ENCODE measurements at places on chromosomes 1 and 21.
A peak's percentile ranks its signal among the peaks of the same experiment; 100 is the strongest.

GRCh38 chr1:38041936-38042834 lies 4.4 kb downstream of the POU3F1 start:
- no peak for DNase-seq

GRCh38 chr1:151829352-151830046 lies 2.1 kb downstream of the RORC start:
- no peak for DNase-seq

GRCh38 chr1:34057347-34058130 lies 107.5 kb downstream of the CSMD2 start:
- DNase-seq, result no peak

DNA sequence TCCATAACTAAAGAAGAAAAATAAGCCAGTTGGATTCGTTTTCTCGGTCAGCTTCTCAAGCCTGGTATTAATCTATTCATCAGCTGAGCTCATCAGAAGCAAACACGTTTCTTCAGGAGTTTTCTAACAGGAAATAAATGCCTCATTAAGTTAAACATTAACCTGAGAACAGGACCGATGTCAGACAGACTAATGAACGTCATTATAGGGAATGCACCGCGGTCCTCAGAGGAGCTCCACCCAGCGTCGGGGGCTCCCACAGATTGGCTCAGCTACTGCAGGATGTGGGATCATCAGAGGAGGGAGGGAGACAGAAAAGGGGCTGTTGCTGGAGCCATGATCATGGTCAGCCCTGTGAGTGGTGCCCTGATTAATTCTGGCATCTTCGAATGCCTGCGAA lies 615.4 kb downstream of the PTPRU start:
- DNase-seq, result no peak

DNA sequence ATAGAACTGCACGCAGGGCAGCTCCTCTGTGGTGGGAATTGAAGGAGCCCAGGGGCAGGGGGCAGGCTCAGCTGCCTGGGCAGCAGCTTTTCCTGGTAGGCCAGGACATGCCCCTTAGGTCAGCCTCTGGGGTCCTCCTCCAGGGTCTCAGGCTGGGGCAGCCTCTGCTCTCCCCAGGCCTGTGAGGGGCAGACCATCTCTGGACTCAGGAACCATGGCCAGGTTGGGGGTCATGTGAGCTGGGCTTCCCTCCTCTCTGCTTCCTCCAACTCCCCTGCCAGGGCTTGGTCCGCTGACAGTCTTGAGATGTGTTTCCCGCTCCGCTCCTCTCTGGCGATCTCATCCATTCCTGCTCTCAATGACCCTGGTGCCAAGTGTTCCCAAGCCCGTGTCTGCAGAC lies 5.7 kb downstream of the C1orf210 start:
- no peak for DNase-seq

DNA sequence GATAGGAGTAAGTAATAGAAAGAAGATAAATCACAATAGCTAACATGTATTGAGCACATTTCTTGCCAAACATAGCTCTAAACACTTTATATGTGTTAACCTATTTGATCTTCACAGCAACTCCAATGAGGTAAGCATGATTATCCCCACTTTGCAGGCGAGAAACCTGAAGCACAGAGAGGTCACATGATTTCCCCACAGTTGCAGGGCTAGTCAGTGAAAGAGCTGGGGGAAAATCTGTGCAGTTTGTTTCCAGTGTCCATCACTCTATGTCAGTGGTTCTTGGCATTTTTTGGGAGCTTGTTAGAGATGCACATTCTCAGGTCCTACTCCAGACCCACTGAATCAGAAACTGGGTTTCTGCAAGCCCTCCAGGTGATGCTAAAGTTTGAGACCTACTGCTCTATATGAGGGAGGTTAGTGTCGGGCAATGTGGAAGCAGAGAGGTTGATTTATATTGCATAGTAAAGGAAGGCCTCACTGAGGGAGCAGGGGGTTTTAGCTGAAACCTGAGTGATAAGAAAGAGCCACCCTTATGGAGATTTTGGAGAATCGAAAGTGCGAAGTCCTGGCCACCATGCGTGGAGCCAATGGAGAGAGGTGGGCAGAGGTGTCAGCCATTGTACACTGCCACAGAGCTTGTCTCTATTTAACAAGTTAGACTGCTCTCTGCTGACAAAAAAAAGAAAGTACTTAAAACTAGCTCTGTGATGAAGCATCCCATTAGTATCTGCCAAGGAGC lies 20.9 kb downstream of the MCOLN3 start:
- DNase-seq, result peak; percentile 34

DNA sequence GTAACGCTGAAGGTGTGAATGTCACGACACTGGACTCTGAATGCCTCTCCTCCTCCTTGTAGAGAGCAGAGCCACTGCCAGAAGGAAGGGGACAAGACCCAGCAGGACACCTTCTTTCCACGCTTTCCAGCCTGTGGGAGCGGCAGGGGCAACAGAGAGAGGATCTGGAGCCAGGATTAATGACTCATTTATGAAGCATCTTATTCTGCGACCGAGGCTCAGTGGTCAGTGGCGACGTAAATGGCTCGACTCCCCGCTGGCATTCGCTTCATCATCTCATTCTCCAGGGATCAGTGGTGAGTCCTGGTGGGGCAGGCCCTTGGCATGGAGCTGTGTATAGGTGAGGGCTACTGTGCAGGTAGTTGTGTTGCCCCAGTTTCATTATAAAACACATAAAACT lies 4.6 kb downstream of the SLC37A1 start:
- peak; percentile 94 for DNase-seq

DNA sequence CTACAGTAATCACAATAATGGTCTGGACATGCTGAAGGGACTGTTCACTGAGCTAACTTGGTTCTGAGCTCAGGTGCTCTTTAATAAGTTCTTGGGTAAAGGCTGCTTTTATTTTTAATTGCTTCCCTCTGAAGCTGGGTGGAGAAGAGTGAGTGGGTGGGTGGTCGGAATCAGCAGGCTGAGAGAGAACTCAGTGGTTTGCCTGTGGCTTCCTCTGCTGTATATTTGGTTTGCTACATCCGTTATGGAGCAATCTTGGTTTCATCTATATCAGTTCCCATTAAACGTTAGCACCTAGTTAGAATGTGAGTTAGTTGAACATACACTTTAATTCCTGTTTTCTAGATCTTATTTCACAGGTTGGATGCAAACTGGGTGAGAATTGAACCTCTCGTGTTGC lies 23.3 kb downstream of the CNIH4 start:
- DNase-seq, result no peak

- peak; percentile 29 for DNase-seq
Observed at GRCh38 chr1:52904927-52905698, 16.4 kb downstream of the ECHDC2 start.

- DNase-seq, result peak; percentile 11
Observed at GRCh38 chr1:62685431-62685859, 2.7 kb downstream of the DOCK7 start.

GRCh38 chr1:233796146-233796783 lies 108.2 kb upstream of the SLC35F3 start:
- peak; percentile 5 for DNase-seq

GRCh38 chr1:223319398-223319797 lies 44.6 kb downstream of the SUSD4 start:
- DNase-seq, result no peak

DNA sequence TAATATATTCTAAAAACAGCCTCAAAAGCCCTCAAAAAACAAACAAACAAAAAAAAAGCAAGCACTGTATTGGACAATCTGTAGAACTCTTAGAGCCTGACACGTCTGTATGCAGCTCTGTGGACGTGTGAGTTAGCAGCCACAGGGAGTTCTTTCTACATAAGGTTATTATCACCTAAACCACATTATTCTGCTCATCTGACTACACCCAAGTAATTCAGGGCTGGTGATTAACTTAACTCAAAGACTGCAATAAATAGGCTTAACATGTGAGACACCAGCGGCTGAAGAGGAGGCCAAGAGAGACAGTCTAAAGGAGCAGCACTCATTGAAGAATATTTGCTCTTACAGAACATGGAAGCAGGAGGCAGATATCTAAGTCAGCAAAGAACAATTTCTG lies 316.0 kb downstream of the VAV3 start:
- DNase-seq, result no peak

DNA sequence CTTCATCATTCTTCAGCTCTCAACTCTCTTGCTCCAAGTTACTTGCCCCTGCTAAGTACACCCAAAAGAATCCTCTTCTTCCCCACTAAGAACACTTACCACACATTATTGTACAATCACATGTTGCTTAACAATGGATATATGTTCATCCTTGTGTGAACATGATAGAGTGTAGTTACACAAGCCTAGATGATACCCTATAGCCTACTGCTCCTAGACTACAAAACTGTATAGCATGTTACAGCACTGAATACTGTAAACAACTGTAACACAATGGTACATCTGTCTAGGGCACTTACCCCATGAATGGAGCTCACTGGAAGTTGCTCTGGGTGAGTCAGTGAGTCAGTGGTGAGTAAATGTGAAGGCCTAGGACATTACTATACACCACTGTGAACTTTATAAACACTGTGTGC lies 77.4 kb downstream of the RERE start:
- peak; percentile 84 for DNase-seq

DNA sequence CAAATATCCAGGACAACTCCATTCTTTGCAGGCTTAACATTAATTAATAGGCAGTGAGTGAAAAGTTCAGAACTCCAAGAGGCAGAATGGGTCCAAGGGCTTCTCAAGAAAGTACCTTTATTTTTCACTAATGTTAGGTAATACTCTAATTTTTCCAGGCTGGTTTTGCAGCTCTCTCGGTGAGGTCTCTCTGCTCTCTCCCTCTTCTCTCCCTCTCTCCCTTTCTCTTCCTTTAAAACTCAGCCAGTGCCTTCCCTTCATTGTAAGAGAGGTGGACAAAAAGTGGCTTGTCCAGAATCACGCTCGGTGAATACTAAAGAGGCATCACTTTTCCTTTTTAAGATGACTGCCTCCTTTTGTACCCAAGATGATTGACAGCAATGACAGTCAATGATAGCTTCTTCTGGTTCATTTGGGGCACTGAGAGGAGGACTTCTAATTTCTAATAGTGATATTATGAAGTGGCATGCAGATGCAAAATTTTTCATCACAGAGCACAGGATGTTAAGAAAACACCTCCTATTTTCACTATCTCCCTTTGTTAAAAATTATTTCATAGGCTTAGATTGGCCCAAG lies 1.3 kb upstream of the CHI3L1 start:
- no peak for DNase-seq

DNA sequence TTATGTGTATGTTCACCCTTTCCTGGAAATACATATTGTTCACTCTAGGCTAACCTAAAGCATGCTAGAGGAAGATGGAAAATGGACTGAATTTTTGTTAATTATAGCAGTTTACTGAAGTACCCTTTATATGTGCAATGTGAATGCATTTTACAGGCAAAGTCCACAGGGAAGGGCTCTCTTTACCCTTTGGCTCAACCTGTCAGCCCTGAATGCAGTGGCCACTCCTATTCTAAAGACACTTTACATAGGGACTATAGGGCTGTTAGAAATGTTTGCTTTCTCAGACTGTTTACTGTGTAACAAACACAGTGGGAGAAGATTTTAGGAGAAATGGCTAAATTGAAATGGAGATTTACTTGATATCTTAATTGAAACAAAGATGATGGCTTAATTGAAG lies 78.5 kb downstream of the BRINP2 start:
- DNase-seq, result no peak

GRCh38 chr21:37266515-37267221 lies 466 bp downstream of the VPS26C start:
- peak; percentile 66 for DNase-seq

- no peak for DNase-seq
Observed at GRCh38 chr1:218570456-218570855, 225.3 kb downstream of the TGFB2 start.

- peak; percentile 47 for DNase-seq
Observed at GRCh38 chr1:114111731-114112641, 41.7 kb downstream of the SYT6 start.

DNA sequence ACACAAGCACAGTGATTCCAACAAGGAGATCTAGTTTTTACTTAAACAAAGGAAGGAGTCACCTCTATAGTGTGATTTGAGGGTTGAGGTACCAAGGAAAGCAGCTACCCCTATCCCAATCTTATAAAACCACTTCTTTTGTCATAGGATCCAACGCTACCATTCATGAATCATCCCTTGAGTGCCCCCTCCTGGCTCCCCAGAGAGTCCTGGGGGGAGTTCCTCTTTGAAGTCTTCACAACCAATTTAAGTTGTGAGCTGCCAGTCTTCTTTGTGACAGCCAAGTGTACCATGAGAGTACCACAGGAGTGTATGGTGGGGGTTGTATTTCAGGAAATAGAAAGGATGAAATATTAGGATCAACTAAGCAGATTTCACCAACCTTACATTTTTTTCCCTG lies 39.1 kb upstream of the NHLH2 start:
- DNase-seq, result no peak

GRCh38 chr1:241918879-241919278 lies 38.7 kb upstream of the BECN2 start:
- peak; percentile 64 for DNase-seq

GRCh38 chr1:24391882-24392603 lies 21.5 kb downstream of the STPG1 start:
- DNase-seq, result peak; percentile 64

DNA sequence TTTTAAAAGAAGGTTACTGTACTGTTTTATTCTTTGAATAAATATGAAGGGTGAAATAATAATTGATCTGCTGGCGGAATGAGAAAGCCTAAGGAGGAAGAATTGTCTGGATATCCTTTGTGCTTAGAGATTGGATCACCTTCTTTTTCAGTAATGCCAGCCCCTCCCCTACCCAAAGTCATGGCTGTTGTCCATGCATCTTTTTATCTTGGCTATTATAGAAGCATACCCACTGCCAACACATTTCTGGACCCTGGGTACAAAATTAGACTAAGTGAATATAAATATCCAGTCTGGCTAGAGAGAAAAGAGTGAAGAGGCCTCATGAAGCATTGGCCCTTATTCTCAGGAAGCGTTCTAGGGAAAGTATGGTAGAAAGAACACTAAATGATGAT lies 28.1 kb downstream of the AK4 start:
- DNase-seq, result no peak

DNA sequence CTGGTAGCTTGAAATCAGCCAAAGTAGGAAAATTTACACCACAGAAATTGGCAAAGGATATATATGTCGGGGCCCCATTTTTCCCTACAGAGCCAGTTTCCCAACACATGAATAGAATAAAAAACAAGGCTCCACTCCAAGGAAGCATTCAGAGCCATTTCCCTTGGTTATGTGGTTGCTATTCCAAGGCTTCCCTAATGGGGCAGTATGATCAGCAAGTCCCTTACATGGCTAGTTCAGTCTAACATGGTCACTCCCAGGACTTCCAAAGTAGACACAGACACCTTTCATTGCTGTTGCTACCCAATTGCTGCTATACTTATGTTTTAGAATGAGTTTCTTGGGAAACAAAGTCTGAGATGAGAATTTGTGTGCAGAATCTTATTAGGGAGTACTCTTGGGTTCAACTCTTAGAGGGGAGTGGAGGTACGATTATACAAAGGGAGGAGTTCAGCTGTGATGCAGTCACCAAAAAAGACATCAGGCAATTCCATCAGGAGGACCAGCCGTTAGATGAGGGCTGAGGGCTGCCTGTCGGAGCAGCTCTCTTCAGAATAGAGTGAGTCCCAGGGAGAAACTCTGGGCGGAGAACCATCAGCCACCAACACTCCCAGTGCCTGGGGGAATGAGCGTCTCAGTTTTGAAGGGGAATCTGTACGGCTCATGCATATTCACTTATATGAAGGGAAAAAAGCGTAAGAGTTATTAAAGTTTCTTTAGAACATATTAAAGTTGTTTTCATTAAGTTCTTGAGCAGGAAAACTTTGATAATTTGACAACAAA lies 92.9 kb downstream of the C21orf91 start:
- DNase-seq, result peak; percentile 30

Measured in M059J (cell line).